ENCODE measurements at places on chromosomes 11 and 22. TPM values are rescaled to one million over a fixed set of nuclear protein-coding genes. Genes with fewer than 3 reads are reported as not detected.

DNA sequence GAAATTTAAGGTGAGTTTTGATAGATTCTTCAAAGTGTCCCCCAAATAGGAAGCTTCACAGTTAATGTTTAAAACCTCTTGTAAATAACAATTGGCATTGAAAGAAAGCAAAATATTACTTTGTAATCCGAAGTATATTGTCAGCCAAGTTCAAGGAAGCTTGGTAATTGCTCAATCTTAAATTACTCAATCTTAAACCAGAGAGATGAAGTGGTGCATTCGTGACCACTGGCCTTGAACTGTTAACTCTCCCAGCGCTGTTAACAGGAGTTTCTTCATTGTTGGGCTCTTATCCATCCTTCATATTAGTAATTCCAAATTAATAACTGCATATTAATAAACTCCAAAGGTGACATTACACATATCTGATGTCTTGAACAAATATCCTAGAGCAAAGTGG lies 20.6 kb upstream of the FDX1 start:
- no peaks in the 10 kb centered on the region for H3K27me3 ChIP-seq
- no peaks in the 10 kb centered on the region for H3K4me1 ChIP-seq
- no peaks in the 10 kb centered on the region for H3K36me3 ChIP-seq
- no peak for DNase-seq

The RASL10A gene
- 2.2 TPM for polyA plus RNA-seq

The UPK3A gene
- polyA plus RNA-seq, result not detected

GRCh38 chr11:108324587-108324986 lies 101.7 kb downstream of the ATM start:
- no peaks in the 10 kb centered on the region for H3K4me1 ChIP-seq
- no peaks in the 10 kb centered on the region for H3K27me3 ChIP-seq
- no peak for DNase-seq

DNA sequence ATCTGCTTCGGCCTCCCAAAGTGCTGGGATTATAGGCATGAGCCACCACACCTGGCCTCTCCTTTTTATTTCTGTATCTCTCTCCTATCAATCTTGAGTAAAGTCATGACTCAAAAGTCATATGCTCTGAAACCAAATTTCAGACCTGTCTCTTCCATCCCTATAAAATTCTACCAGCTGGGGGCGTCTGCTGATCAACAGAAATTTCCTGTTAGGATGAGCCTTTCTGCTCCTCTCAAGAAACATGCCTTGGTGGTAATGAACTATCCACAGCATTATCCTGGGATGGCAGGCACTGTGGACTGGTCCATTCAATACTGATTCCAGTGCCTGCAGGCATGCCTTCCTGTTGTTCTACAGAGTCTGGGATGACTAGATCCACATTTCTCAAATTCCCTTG lies 472.6 kb downstream of the NELL1 start:
- peak; percentile 42 for DNase-seq
- H3K4me3 ChIP-seq, result no peak overlapping the region
- no peaks in the 10 kb centered on the region for H3K27me3 ChIP-seq
- H3K27ac ChIP-seq, result no peak overlapping the region
- H3K4me1 ChIP-seq, result no peaks in the 10 kb centered on the region
- no peaks in the 10 kb centered on the region for H3K36me3 ChIP-seq

DNA sequence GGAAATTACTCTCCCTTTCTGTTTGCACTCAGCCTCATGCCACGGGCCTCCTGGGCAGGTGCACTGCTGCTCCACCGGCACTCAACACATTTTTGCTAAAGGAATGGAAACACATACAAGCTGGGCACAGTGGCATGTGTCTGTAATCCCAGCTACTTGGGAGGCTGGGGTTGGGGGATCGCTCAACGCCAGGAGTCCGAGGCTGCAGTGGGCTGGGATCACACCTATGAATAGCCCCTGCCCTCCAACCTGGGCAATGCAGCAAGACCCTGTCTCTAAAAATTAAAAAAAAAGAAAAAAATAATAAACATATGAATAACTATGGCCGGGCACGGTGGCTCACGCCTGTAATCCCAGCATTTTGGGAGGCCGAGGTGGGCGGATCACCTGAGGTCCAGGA lies 30.6 kb downstream of the RRP7A start:
- H3K4me3 ChIP-seq, result no peak overlapping the region
- H3K27me3 ChIP-seq, result no peaks in the 10 kb centered on the region
- DNase-seq, result no peak
- H3K4me1 ChIP-seq, result no peaks in the 10 kb centered on the region
- H3K36me3 ChIP-seq, result no peaks in the 10 kb centered on the region

GRCh38 chr11:118998388-118998717 lies 415 bp downstream of the CENATAC start:
- peaks cover 9% of the 10 kb centered on the region for H3K4me1 ChIP-seq
- no peaks in the 10 kb centered on the region for H3K27me3 ChIP-seq
- H3K27ac ChIP-seq, result peak overlapping the region; percentile 64
- peak overlapping the region; percentile 78 for H3K4me3 ChIP-seq

The SERPING1 gene
- 273 TPM for polyA plus RNA-seq

DNA sequence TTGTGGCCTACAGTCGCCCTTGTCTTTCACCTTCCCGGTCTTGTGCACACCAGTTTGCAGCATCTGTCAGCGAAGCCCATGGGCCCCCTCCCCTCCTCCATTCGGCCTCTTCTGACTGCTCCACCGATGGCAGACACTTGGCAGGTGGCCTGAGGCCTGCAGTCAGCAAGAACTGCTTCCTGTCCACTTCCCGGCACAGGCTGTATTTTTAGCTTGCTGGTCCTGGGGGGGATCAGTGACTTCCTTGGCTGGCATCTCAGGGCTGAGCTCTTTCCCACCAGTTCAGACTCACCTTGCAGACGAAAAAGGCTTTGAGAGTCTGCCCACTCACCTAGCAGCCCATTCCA lies 106.4 kb downstream of the SYN3 start:
- no peaks in the 10 kb centered on the region for H3K27me3 ChIP-seq
- no peak overlapping the region for H3K4me3 ChIP-seq
- no peaks in the 10 kb centered on the region for H3K36me3 ChIP-seq
- peaks cover 4% of the 10 kb centered on the region for H3K4me1 ChIP-seq
- H3K27ac ChIP-seq, result no peak overlapping the region
- no peak for DNase-seq

GRCh38 chr11:46278387-46279125 lies 1.1 kb downstream of the CREB3L1 start:
- H3K27me3 ChIP-seq, result no peaks in the 10 kb centered on the region
- H3K4me3 ChIP-seq, result peak overlapping the region; percentile 71
- H3K36me3 ChIP-seq, result no peaks in the 10 kb centered on the region
- H3K27ac ChIP-seq, result peak overlapping the region; percentile 18
- peaks cover 14% of the 10 kb centered on the region for H3K4me1 ChIP-seq

The OR6A2 gene
- polyA plus RNA-seq, result not detected

The CALCA gene
- polyA plus RNA-seq, result not detected
